KG1 (cell line): ENCODE measurements at places on chromosomes 5 and 9.

DNA sequence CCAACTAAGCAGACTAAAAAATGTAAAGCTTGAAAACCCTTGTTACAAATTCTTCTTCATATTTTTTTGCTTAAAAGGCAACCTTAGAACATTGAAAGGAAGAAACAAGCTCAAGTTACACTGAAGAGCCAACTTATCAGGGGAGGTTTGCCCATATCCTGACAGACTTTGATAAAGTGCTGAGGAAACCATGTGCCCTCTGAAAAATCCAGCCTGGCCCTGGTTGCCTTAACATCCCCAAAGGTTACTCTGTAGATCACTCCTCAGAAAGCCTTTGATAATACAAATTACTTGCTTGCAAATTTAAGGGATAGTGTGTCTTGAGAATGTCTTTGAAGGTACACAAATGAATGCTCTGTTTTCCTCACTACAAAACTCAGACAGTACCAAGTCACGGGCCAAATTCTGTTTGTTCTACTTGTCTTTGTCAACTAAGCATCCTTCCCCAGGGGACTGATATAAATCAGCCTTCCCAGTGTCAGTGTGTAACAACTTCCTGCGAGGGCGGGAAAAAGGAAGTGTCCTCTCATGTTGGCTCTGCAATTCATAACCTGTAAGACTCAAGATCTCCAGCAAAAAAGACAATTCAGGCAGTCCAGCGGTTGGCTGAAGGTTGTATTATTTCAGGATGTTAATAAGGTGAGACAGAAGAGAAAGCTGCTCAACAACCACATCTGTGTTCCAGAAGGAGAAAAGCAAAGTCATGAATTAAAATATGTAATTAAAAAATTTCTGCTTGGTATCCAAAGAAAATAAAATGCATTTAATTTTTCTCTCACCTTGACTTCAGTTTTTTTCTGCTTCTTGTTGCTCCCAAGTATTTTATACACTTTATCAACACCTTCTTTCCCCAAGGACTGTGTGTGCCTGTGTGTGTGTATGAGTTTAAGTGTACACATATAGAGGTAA lies 199.9 kb downstream of the PIK3R1 start:
- peak; percentile 15 for DNase-seq

DNA sequence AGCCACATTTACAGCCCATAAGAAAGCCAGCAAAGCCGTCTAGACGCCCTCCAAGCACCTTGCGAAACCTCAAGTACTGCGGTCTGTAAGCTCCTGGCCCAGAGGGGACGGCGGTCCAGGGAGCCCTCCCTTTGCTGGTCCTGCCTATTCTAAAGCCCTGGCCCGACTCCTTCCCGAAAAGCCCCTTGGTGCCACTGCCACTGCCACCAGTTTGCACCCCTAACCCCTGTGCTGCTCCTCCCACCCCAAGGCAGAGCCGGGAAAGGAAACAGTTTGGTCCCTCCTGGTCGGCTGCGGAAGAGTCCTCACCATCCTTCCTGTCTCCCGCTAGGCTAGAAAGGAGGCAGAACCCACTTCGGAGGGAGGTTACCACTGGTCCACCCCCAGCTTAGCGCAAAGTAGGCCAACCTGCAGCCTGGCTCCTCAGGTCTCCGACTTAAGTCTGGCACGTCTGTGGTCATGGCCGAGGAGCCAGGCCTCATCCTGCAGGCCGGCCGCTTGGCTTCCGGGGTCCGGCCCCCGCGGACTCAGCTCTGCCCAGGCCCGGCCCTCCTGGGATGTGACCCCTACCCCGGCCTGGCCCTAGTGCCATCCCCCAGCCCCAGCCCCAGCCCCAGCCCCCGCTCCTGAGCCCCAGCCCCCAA lies 916 bp downstream of the TOR1A start:
- DNase-seq = no peak

GRCh38 chr5:77302247-77302646 lies 91.8 kb downstream of the PDE8B start:
- DNase-seq = no peak

- no peak for DNase-seq
Measured at GRCh38 chr5:71922584-71923106, 184.6 kb upstream of the MAP1B start.
